ENCODE measurements at places on chromosomes 3 and 15.

- no peak for DNase-seq
Observed at GRCh38 chr3:105579439-105579838, 212.7 kb downstream of the ALCAM start.

GRCh38 chr15:38671675-38672254 lies 107.2 kb upstream of the RASGRP1 start:
- no peak for DNase-seq

- no peak for DNase-seq
Observed at GRCh38 chr3:55461896-55462295, 25.2 kb downstream of the WNT5A start.

DNA sequence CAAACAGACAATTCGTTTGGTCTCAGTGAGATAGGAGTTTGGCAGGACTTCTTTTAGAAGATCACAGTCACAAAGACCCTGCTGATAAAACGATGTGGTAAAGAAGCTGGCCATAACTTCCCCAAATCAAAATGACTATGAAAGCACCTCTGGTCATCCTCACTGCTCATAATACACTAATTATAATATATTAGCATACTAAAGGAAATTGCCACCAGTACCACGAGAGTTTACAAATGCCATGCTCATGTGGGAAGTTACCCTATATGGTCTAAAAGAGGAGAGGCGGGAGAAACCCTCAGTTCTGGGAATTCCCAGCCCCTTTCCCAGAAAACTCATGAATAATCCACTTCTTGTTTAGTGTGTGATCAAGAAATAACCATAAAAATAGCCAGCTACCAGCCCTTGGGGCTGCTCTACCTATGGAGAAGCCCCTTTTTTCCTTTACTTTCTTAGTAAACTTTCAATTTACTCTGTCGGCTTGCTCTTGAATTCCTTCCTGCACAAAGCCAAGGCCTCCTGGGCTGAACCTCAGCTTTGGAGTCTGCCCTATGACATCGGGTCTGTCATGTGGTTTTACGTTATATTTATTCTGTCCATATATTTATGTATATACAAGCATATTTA lies 115.8 kb upstream of the IGSF10 start:
- DNase-seq, result no peak

DNA sequence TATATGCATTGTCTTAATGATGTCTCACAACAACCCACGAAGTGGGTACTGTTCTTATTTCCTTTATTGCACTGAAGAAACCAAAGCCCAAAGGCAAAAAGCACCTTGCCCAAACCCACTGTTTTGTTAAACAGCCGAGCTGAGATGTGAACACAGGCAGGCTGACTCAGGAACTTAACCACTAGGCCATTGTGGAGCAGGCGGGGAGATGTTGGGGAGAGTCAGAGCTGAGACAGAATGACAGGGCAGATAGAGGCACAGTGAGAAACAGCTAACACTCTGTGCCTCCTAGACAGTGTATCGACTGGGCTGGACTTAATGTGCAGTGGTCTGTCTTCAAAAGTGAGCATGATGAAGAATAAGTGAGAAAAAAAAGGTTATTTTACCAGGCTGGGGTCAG lies 56.5 kb downstream of the RPLP1 start:
- DNase-seq, result no peak

DNA sequence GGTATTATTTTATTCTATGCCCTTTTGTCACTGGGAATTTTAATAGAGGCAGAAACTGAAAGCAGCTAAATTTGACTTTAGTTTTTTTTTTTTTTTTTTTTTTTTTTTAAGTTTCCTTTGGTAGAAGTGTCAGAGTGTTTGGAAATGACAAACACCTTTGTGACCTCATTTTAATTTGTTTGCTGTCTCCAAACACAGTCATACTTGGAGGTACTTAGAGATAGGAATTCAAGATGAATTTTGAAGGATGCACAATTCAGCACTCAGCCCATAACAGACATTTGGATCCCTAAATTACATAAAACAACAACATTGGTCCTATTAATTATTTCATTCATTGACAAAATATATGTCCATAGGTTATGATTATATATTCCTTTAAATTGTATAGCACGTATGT lies 43.4 kb upstream of the NAALADL2 start:
- DNase-seq, result no peak

GRCh38 chr15:73051391-73051806 lies 864 bp upstream of the NEO1 start:
- peak; percentile 72 for DNase-seq

DNA sequence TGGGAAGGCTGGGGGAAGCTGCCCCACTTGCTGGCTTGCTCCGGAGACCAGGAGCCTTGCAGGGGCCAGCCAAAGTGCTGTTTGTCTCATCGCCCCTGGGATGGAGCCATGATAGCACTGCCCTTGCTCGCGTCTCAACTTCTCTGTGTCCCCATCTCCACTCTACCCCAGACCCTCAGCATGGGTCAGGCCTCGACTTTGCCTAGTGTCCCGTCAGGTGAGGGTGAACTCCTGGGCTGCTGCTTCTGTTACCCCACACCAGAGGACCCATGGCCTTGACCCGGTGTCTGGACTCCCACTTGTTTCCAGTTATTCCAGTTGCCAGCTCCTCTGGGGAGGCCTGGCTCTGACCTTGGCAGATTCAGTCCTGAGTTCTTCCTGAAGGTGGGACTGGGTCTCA lies 36.5 kb upstream of the DUSP7 start:
- no peak for DNase-seq

GRCh38 chr3:39541917-39542329 lies 74.4 kb downstream of the MOBP start:
- DNase-seq, result no peak

- no peak for DNase-seq
Observed at GRCh38 chr15:35567392-35567791, 21.4 kb upstream of the DPH6 start.

DNA sequence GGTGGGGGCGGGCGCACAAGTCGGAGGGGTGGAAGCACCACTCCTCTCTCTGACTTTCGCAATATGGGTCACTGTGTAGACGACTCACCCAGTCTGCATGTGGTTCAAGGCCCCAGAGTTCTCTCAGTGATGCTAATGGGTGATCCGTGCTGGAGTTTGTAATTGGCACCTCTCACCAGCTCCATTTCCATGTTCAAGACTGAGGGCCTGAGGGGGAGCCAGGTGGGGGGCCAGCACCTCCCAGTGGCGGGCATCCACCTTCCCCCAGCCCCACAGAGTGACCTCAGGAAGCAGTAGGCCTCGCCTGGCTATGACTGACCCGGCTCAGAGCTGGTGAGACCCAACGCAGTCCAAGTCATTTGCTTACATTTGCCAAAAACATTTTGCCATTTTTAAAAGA lies 230.0 kb upstream of the ST8SIA2 start:
- no peak for DNase-seq

GRCh38 chr3:194880940-194881925 lies 195.6 kb downstream of the FAM43A start:
- no peak for DNase-seq

DNA sequence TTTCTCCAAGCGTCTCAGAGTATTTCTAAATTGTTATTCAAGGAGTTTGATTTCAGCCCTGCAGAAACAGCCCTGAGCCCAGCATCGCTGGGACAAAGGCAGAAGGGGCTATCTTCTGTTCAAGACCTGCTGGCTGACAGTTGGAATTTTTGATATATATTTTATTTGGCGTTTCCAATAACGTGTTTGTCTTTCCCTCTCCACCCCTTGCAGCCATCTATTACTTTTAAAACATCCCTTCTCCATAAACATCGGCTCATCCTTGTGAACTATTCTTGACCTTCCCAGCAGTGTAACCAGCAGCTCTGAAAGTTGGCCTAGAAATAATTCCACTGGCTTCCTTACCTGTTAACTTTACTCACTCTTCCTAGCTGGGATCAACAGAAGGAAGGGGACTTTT lies 5.5 kb upstream of the MEIS2 start:
- DNase-seq, result no peak

- DNase-seq, result peak; percentile 31
Observed at GRCh38 chr3:187186801-187187421, 10.4 kb upstream of the RTP1 start.

Data from heart right ventricle (tissue), 16 donors.